Esophagus squamous epithelium (tissue), 5 donors: ENCODE measurements at places on chromosomes 5 and 9.

DNA sequence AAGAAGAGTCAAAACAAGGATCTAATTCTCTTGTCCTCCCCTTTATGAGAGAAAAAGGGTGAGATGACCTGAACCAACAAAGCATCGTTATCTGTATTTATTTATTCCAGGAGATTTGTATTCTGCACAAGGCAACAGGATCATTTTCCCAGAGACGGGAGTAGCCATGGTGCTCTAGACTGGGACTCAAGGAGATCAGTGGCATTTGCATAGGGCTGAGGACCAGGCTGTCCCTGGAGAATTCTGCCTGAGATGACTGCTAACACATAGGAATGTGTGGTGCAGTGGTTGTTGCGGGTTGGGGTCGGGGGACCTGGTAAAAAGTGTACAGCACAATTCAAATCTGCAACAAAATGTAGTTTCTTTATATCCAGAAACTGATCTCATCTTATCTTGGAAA lies 22.3 kb upstream of the ZNF474 start:
- DNase-seq = no peak

DNA sequence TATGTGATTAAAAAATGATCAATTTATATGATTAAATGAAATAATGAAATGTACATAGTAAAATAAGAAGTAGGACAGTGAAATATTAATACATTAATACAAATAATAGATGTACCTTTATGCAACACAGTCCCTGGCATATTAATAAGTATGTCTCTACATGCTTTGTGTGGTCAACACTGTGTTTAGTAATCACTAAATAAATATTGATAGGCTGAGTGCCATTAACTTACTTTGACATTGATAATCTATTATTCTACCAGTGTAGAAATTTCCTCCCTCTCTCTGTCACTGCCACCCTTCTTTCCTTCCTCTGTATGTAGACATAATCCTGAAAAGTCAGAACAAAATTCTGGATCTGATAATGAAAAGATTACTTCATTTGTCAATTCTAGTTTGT lies 43.7 kb downstream of the RNF180 start:
- DNase-seq = no peak

DNA sequence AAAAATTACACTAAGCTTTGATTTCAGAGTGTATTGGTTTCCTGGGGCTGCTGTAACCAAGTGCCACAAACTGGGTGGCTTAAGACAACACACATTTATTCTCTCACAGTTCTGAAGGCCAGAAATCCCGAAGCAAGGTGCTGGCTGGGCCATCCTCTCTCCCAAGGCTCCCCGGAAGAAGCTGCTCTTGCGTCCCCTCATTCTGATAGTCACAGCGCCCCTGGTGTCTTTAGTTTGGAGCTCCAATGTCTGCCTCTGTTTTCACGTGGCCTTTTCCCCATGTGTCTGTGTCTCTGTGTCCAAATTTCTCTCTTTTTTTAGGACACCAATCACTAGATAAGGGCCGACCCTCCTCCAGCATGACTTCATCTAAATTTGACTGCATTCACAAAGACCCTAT lies 56.7 kb downstream of the ROPN1L start:
- DNase-seq = no peak

- DNase-seq = no peak
Measured at GRCh38 chr9:101791938-101792337, 53.5 kb upstream of the GRIN3A start.

DNA sequence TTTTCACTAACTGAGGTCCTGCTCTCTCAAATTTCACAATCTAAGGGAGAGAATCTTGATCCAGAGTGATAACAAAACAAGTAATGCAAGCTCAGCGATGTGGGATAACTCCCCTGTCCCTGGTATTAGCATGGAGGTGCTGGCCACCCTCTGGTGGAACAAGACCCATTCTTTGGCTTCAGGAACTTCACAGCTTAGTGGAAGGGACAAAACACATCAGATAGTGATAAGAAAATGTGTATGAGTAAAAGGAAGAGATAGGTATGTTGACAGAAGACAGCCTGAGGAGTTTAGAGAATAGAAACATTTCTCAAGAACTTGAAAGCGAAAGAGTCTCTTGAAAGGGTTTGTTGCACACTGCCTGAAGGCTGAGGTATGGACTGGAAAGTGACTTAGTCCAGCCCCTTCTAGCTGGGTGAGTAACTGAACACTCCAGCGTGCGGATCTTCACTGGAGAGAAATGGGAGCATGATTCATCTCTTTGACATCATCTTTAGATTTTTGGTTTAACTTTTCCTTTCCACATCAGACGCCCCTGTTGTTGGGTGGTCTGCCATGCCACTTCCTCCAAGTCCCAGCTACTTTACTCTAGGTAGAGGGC lies 25.4 kb upstream of the ZSWIM6 start:
- no peak for DNase-seq

GRCh38 chr9:135468854-135469521 lies 10.6 kb upstream of the PPP1R26 start:
- no peak for DNase-seq

DNA sequence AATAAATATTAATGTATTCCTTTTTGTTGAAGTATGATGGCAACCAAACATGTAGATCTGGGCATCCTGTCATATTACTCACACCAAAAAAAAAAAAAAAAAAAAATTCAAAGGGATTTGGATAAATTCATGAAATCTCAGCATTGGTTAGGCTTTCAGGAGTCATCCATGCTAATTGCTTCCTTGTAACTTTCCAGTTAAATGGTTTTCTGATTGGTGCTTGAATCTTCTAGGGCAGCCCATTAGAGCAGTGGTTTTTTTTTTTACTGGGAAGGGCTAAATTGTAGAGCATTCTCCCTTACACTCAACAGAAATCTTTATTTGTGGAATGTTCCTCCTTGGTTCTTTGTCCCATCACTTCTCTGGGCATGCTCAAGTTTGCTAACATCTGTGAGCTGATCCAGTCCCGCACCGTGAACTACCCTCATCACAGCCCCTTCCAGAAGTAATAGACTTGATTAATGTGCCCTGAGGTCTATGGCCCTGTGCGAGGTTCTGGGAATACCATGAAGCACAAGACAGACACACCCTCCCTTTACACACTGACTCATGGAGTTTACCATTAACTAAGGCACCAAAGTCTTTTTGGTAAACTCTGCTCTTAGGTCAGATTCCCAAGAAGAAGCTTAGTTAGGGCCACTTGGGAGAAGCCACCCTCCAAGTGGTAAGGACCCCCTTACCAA lies 56.0 kb downstream of the RGS3 start:
- no peak for DNase-seq

DNA sequence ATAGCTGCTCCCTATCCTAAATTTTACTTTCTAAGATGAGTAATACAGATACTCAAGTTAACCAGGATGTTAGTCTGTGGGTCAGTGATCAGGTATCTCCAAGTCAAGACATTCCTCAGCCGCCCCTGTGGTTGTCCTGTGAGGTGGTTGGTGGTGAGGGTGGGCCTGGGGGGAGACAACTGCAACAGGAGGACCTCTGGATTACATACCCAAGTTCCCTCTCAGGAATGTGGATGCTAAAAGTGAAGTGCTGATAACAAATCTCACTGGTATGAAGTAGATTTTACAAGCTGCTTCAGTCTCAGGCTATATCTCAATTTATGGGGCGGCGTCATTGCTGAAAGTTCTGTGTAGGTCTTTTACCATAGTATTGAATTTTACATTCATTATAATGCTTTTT lies 38.3 kb downstream of the SLC1A3 start:
- DNase-seq = no peak

DNA sequence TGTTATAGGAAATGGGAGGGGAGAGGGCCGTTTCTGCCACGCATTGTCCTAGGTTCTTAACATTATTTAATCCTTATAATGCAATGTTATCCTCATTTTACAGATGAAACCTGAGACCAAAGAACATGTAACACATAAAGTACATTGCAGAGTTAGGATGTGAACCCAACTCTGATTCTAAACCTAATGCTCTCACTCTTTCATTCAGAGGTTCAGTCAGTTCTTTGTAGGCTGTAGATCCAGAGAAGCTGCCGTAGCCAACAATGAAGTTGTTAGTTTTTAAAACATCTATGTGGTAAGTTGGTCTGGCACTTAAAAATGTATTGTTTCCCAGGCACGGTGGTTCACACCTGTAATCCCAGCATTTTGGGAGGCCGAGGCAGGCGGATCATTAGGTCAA lies 10.5 kb upstream of the PSMD5 start:
- no peak for DNase-seq

GRCh38 chr5:10453545-10453944 lies 11.9 kb downstream of the ROPN1L start:
- DNase-seq = no peak

DNA sequence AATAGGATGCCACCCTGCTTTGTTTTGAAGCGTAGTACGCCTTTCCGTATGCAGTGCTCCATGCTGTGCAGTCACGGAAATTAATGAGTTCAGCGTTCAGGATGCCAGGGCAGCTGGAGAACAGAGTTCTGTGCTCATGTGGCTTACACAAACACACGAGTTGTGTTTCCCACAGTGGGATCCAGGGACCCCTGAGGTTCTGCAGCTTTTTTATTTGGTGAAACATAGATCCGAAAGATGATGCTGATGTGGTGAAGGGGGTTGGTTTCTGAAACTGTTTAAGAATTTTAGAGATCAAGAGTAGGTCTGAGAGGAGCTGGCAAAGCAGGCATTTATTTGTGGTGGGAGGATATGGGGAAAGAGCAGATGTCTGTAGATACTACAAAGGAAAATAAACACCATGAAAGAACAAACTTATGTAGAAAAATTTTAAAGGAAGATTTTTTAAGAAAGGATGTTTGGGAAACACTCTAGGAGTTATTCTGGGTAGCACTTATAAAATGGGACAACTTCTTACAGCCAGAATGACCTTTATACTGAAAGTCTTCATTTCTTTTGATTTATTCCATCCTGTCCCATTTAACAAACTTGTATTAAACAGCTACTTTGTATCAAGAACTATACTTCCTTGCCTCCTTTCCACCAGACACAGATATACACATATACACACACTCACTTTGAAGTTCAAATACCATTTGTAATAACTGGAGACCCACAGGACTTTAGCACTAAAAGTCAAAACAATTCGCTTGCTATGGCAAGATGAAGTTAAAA lies 52.7 kb downstream of the ITGA1 start:
- DNase-seq = no peak

DNA sequence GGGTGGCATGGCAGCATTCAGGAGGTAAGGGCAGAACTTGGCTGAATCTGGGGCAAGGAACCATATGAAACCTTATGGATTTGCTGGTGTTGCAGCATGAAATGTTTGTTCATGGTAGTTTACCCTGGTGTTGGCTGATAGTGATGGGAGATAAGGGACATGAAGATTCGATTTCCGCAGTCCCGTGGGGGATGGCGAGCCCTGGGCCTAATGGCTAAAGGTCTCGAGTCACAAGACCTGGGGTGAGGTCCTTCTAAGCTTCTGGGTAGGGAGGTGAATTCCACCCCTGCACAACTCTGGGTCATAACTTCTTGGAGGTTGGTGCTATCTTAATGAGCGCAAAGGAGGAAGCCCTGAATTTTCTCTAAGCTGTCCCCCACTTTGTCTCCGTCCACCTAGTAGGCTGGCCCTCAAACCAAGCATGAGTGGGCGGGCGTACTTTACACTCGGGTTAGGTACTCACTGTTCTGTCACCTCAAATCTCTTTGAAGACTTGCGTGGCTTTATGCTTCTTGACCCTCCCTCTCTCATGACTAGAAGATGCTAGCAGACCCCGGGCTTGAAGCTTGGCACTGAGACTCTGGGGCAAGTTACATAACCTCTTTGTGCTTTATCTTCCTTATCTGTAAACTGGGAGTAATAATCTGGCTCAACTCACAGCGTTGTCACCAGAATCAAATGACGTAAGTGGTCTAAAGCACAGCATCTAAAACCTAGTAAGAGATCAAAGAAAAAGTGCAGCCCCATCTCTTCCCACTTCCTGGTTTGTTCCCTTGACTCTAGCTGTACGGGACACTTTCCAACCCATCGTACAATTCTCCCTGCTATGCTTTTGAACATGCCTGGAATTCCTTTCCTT lies 72.5 kb downstream of the BASP1 start:
- no peak for DNase-seq

GRCh38 chr5:106601620-106602019 lies 1069.1 kb downstream of the EFNA5 start:
- no peak for DNase-seq
